ENCODE measurements at places on chromosomes 1 and 21.
A peak's percentile ranks its signal among the peaks of the same experiment; 100 is the strongest.

DNA sequence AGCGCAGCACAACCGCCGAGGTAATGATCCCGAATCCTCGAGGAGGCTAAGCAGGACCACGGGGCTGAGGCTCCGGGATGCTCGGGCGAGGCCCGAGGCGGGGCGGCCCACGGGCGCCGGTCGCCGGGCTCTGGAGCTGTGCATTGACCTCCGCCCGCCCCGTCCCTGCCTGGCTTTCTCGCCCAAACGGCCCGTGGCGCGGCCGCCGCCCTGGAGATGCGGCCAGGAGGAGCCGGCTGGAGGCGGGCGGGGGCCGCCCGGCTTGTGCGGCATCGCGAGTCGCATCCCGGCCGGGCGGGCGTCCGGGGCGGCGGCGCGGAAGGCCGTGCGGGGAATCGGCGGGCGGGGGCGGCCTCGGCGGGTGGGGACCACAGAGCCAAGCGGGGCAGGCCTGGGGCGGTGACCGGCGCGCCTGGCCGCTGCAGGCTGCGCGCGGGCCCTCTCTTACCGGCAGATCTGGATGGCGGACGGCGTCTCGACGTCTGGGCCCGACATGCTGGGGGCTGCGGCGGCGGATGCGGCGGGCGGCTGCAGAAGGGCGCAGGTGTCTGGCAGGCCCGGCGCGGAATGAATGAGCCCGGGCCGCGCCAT is 663 bp downstream of the ACOT7 start:
- H3K27ac ChIP-seq = peak overlapping the region; percentile 80
- H3K36me3 ChIP-seq = peaks cover 2% of the 10 kb centered on the region
- no peak for DNase-seq
- peak overlapping the region; percentile 84 for H3K4me3 ChIP-seq
- no peaks in the 10 kb centered on the region for H3K27me3 ChIP-seq
- peaks cover 21% of the 10 kb centered on the region for H3K4me1 ChIP-seq

GRCh38 chr1:225613006-225613405 is 39.9 kb downstream of the ENAH start:
- H3K27me3 ChIP-seq = no peaks in the 10 kb centered on the region
- no peak overlapping the region for H3K4me3 ChIP-seq
- no peak for DNase-seq

DNA sequence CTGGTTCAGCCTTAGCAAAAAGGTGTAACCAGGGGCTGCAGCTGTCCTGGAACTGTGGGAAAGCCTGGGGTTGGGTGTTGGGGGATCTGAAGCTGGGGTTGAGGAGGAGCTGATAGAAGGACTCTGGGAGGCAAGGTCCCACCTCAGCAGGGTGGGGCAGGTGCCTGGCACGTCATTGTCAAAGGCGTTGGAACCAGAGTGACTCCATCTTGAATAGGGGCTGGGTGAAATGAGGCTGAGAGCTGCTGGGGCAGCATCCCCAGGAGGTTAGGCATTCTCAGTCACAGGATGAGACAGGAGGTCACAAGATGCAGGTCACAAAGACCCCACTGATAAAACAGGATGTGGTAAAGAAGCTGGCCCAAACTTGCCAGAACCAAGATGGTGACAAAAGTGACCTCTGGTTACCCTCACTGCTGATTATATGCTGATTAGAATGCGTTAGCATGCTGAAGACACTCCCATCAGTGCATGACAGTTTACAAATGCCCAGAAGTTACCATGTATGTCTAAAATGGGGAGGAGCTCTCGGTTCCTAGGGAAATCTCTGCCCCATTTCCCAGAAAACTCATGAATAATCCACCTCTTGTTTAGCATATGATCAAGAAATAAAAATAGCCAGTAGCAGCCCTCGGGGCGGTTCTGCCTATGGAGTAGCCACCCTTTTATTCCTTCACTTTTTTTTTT is 85.4 kb downstream of the IER5 start:
- DNase-seq = no peak
- no peaks in the 10 kb centered on the region for H3K27me3 ChIP-seq
- H3K4me3 ChIP-seq = no peak overlapping the region
- no peak overlapping the region for H3K27ac ChIP-seq
- no peaks in the 10 kb centered on the region for H3K36me3 ChIP-seq

DNA sequence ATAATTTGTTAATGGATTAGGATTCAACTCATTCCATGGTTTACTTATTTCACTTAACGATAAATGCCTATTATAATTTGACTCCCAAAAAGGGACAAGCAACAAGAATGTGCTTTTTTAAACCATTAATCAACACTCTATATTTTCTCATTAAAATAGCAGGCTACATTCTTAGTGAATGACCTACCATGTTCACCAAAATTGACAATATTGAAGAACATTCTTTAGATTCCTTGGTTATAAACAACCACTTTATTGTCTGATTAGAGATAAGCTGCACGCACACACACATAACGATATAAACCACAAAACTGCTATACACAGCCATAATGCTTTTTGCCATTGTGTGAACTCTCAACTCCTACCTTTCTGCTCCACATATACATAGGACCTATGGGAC is 75.4 kb upstream of the LRRC7 start:
- no peaks in the 10 kb centered on the region for H3K27me3 ChIP-seq
- no peak overlapping the region for H3K4me3 ChIP-seq
- no peak for DNase-seq

- no peak for DNase-seq
- no peak overlapping the region for H3K4me3 ChIP-seq
- no peak overlapping the region for H3K27ac ChIP-seq
Observed at GRCh38 chr1:174761901-174762585, 237.7 kb upstream of the CACYBP start.

DNA sequence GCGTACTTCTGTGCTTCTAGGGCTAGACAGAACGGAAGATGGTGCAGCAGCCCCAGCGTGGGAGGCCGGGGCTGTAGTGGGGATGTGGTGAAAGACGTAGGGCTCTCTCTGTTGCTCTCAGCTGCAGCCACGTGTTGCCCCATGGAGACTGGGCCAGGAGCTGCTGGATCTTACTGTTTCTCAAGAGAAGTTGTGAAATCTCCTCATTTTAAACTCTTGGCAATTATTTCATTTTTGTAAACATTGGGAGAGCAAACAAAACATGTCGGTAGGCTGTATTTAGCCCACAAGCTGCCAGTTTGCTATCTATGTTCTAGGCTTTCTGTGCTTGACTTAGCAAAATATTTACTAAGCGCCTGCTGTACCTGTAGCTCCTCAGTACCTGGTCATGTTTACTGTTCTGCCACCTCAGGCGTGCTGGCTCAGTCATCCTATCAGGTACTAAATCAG is 15.9 kb upstream of the ELOA start:
- H3K27ac ChIP-seq = no peak overlapping the region
- H3K36me3 ChIP-seq = peaks cover under 1% of the 10 kb centered on the region
- H3K4me3 ChIP-seq = no peak overlapping the region
- DNase-seq = no peak
- no peaks in the 10 kb centered on the region for H3K27me3 ChIP-seq
- peaks cover 12% of the 10 kb centered on the region for H3K4me1 ChIP-seq

DNA sequence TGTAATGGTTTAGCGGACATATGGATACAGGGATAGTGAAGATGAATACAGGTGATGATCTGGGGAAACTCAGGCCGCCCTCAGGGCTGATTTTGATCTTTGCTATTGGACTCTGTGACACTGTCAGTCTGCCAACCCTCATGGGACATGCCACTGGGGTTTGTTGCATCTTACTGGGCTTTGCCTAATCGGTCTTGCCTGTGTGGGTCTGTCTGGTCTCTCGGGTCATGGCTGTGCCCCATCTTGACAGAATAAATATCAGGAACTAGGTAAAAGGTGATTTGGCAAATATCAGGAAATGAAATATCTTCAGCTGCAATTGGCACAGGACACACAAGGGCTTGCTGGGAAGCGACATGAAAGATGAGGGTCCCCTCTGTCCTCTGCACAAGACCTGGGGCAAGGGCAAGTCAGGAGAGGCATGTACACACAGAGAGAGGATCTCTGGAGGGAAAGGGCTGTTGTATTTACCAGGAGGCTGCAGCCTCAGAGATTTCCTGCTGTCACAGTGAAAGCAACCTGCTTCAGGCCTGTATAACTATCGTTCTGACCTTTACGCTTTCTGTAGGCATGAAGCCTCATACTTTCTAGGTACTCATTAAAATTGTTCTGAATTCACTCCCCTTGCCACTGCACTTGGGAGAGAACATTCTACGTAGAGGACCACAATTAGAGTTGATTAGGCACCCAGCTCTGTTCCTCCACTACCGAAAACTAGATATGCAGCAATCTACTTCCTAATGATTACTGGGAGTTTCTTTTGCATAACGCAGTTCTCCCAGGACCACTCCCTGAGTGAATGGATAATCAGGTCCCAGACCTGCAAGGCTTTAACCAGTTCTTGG is 52.0 kb upstream of the GADD45A start:
- no peak for DNase-seq
- no peak overlapping the region for H3K4me3 ChIP-seq
- peaks cover 10% of the 10 kb centered on the region for H3K4me1 ChIP-seq
- H3K27ac ChIP-seq = no peak overlapping the region
- peaks cover 2% of the 10 kb centered on the region for H3K27me3 ChIP-seq

GRCh38 chr1:21514245-21514644 is 5.0 kb downstream of the ALPL start:
- peaks cover 24% of the 10 kb centered on the region for H3K27me3 ChIP-seq
- H3K4me1 ChIP-seq = no peaks in the 10 kb centered on the region
- no peak for DNase-seq
- no peak overlapping the region for H3K27ac ChIP-seq
- H3K36me3 ChIP-seq = no peaks in the 10 kb centered on the region

DNA sequence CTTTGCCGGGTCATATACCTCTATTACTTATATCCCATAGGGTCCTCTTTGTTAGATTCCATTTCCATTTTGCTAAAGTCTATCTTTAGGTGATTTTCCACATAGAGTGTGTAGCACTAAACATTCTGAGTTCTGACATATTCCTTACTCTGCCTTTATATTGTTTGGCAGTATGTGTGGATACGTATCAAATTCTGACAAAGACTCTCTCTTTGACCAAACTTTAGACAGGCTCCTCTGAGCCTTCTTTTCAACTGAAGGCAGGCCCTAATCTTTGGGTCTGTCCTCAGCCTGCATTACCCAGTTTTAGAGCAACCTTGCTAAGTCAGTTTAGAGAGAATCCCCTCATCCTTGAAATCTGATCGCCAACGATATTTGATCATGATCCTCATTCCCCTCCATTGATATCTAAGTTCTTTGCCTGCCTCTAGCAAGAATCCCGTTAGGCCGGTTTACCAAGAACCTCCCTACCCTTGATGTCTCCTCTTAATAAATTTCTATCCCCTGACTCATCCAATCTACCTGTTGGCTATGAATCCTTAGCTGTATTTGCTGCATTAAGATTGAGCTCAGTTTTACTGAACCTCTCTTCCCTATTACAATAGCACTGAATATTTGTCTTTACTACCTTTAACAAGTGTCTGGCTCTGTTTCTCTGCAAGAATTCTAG is 10.4 kb upstream of the PPT1 start:
- no peak overlapping the region for H3K4me3 ChIP-seq
- no peak for DNase-seq
- H3K4me1 ChIP-seq = peaks cover 3% of the 10 kb centered on the region
- H3K27me3 ChIP-seq = peaks cover 16% of the 10 kb centered on the region

GRCh38 chr1:42340093-42340492 is 5.1 kb upstream of the FOXJ3 start:
- no peak overlapping the region for H3K4me3 ChIP-seq
- peaks cover 13% of the 10 kb centered on the region for H3K4me1 ChIP-seq

- H3K36me3 ChIP-seq = peaks cover 3% of the 10 kb centered on the region
- peak overlapping the region; percentile 98 for H3K27ac ChIP-seq
- no peak for DNase-seq
- H3K4me3 ChIP-seq = peak overlapping the region; percentile 80
- peaks cover 56% of the 10 kb centered on the region for H3K4me1 ChIP-seq
Observed at GRCh38 chr1:184972315-184973055, 1.8 kb downstream of the NIBAN1 start.

- H3K27ac ChIP-seq = no peak overlapping the region
- H3K4me1 ChIP-seq = no peaks in the 10 kb centered on the region
- no peaks in the 10 kb centered on the region for H3K36me3 ChIP-seq
Observed at GRCh38 chr1:101918277-101918676, 78.4 kb downstream of the OLFM3 start.

DNA sequence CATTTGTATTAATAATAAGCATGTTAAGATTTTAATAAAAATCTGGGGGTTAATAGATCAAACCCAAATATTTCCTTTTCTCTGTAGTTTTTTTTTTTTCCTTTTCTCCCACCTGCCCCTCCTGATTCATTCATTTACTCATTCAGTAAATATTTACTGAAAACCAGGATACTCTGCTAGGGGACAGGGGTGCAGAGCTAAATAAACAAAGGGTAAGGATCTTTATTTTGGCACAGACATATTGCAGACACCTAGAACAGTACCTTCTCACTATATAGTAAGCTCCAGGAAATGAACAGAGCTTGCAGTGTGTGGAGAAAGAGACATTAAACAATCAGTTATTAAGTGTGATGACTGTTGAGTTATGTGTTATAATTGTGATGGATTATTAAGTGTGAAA is 60.9 kb downstream of the AK5 start:
- H3K27me3 ChIP-seq = no peaks in the 10 kb centered on the region
- no peak for DNase-seq
- no peak overlapping the region for H3K4me3 ChIP-seq
- peaks cover 7% of the 10 kb centered on the region for H3K4me1 ChIP-seq

GRCh38 chr1:168454211-168454815 is 89.5 kb downstream of the XCL2 start:
- H3K4me1 ChIP-seq = peaks cover 29% of the 10 kb centered on the region
- H3K27ac ChIP-seq = no peak overlapping the region
- no peak overlapping the region for H3K4me3 ChIP-seq
- no peaks in the 10 kb centered on the region for H3K27me3 ChIP-seq

- no peaks in the 10 kb centered on the region for H3K4me1 ChIP-seq
- peaks cover 1% of the 10 kb centered on the region for H3K27me3 ChIP-seq
- DNase-seq = no peak
Observed at GRCh38 chr1:86464819-86465218, 3.9 kb upstream of the CLCA1 start.

GRCh38 chr1:86466109-86466844 is 2.5 kb upstream of the CLCA1 start:
- no peak overlapping the region for H3K27ac ChIP-seq
- no peaks in the 10 kb centered on the region for H3K4me1 ChIP-seq
- H3K36me3 ChIP-seq = no peaks in the 10 kb centered on the region
- no peak for DNase-seq
- peaks cover 6% of the 10 kb centered on the region for H3K27me3 ChIP-seq
- H3K4me3 ChIP-seq = no peak overlapping the region

DNA sequence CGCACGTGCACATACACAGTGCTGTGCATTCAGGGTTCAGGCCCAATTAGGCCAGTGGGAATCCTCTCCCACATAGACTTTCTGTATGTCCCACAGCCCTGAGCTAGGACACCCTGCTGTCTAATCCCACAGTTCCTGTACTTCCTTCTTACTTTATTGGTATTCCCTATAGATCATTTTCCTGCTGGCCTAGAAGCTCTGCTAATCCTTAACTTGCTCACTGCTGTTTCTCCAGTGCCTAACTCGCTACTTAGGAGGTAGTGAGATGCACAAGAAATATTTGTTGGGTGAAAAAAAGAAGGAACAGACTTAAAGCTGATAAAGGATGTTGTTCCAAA is 34.1 kb upstream of the FHAD1 start:
- no peaks in the 10 kb centered on the region for H3K4me1 ChIP-seq
- H3K27ac ChIP-seq = no peak overlapping the region
- no peak for DNase-seq
- H3K4me3 ChIP-seq = no peak overlapping the region
- no peaks in the 10 kb centered on the region for H3K36me3 ChIP-seq

Data from activated CD8-positive, alpha-beta T cell treated with anti-CD3 and anti-CD28 coated beads for 36 hours (primary cell).